ENCODE measurements at places on chromosomes 13 and 19.

- H3K4me3 ChIP-seq = no peak overlapping the region
- H3K27ac ChIP-seq = no peak overlapping the region
- H3K27me3 ChIP-seq = no peaks in the 10 kb centered on the region
- DNase-seq = no peak
These were observed 408.1 kb upstream of the SLITRK1 start for GRCh38 chr13:84290386-84290785.

DNA sequence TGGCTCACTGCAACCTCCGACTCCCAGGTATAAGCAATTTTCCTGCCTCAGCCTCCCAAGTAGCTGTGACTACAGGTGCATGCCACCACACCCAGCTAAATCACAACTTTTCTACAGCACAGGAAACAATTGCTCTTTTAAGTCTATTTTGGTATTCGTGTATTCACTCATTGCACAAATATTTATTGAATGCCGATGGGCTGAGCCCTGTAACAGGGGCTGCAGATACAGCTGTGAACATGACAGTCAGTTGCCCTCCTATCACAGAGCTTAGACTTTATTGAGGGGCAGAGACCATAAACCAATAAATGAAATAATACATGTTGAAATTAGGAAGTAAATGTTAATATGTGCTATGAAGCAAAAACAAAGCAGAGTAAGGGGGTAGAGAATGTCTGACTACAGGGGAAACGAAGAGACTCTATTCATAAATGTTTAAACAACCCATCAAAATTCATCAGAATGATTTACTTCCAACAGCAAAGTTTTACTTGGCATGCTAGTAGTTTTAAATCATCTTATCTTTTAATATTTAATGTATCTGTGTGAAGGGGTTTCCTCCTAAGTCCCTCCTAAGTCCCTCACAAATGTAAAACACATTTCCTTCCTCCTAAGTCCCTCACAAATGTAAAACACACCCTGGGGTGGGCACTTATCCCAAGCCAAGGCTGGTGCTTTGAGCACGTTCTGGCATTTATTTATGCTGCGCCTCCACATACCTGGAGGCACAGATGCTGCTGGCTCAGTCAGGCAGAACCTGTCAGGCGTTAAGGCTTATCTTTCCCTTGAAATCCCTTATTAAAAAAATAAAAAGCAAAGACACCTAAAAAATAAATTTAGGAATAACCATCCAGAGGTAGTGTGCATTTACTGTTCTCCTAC is 140.8 kb downstream of the MIPEP start:
- DNase-seq = no peak
- no peaks in the 10 kb centered on the region for H3K36me3 ChIP-seq
- H3K4me1 ChIP-seq = peaks cover 25% of the 10 kb centered on the region
- H3K27ac ChIP-seq = no peak overlapping the region

DNA sequence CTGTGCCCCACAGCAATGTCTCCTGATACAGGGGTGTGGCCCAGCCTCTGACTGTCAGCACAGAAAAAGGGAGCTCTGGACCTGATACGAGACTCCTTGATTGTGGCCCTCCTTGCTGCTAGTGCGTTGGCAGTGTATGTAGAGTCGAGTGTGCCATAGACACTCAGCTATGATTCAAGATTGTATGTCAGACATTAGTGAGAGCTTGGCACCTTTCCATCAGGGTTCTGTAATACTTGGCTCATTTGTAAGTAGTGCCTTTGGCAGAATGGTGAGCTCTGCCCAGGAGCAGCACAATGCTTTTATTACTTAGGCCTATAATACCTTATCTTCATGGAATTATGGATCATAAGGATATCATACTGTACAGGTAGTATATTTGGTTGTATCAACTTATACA is 83.4 kb downstream of the ATP8A2 start:
- H3K27me3 ChIP-seq = no peaks in the 10 kb centered on the region
- H3K36me3 ChIP-seq = no peaks in the 10 kb centered on the region
- no peaks in the 10 kb centered on the region for H3K4me1 ChIP-seq
- no peak overlapping the region for H3K4me3 ChIP-seq

DNA sequence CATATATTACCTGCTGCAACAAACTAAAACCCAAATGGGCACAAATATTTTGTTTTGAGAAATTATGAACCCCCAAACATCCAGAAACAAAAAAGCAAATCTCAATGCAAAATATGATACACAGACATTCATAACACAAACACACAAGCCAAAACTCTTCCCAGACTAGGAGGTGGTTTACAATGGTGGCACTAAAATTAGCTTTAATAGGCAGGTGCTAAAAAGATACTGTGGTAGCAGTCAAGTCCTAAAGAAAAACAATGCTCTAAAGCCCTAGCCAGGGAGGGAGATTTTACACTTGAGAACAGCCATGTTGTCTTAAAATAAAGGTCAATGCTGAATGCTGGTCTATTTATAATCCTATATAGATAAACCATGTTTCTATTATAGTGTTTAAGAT is 65.0 kb downstream of the DOCK9 start:
- no peak overlapping the region for H3K27ac ChIP-seq
- H3K4me1 ChIP-seq = peaks cover 32% of the 10 kb centered on the region
- H3K27me3 ChIP-seq = no peaks in the 10 kb centered on the region
- peak; percentile 30 for DNase-seq
- H3K4me3 ChIP-seq = no peak overlapping the region
- peaks cover 8% of the 10 kb centered on the region for H3K36me3 ChIP-seq

GRCh38 chr19:21323000-21323399 is 6.2 kb downstream of the ZNF708 start:
- H3K4me1 ChIP-seq = no peaks in the 10 kb centered on the region
- no peak for DNase-seq
- H3K4me3 ChIP-seq = no peak overlapping the region
- H3K27ac ChIP-seq = no peak overlapping the region

- no peak overlapping the region for H3K27ac ChIP-seq
- no peaks in the 10 kb centered on the region for H3K27me3 ChIP-seq
- H3K4me1 ChIP-seq = no peaks in the 10 kb centered on the region
- no peaks in the 10 kb centered on the region for H3K36me3 ChIP-seq
- DNase-seq = no peak
These were observed 1181.9 kb downstream of the OLFM4 start for GRCh38 chr13:54210397-54211049.

DNA sequence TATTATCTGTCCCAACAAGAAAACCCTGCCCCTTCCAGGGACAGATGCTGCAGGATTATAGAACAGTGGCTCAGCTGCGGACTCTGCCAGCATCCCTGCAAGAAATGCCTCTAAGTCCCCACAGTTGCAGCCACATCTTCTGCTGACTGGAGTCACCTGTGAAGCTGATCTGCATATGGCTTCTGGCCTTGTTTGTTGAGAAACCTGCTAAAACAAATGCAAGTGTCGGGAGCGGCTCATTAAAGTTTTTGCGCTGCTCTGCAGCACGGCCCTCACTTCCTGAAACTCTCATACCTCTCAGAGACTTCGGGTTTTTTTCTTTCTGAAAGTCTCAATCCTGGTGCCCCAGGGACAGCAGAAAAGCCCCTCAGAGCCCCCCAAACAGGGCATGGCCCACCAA is 725.0 kb downstream of the UQCRFS1 start:
- no peaks in the 10 kb centered on the region for H3K36me3 ChIP-seq
- no peaks in the 10 kb centered on the region for H3K27me3 ChIP-seq
- H3K4me1 ChIP-seq = no peaks in the 10 kb centered on the region
- no peak overlapping the region for H3K27ac ChIP-seq

DNA sequence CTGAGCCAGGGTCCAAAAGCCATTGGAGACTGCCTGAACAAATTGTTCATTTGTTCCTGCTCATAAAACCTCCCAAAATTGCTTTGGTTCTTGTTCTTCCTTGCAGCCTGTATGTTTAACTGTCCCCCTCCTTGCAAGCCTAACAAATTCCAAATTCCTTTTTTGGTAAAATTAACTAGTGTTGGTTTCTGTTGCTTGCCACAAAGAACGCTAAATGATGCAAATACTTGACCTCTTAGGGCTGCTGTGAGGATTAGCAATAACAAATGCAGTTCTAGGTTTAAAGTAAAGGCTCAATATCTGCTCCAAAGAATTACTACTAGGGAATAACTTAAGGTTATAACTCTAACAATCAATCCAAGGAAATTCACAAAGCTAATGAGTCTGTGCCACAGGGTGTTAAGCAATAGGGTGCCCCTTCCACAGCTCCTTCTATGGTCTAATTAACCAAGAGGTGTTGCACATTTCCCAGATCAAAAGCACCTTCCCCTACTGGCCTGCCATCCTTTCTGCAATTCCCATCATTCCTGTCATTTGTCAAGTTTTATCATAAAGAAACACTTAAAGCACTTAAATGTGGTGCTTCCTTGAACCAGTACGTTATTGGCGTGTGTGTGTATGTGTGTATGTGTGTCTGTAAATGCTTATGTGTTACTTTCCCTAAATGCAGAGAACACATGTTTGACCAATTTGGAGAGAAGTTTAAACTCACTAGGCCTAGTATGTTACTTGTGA is 110.2 kb downstream of the RAP2A start:
- H3K4me1 ChIP-seq = no peaks in the 10 kb centered on the region
- no peak overlapping the region for H3K27ac ChIP-seq
- H3K36me3 ChIP-seq = no peaks in the 10 kb centered on the region
- no peak for DNase-seq

DNA sequence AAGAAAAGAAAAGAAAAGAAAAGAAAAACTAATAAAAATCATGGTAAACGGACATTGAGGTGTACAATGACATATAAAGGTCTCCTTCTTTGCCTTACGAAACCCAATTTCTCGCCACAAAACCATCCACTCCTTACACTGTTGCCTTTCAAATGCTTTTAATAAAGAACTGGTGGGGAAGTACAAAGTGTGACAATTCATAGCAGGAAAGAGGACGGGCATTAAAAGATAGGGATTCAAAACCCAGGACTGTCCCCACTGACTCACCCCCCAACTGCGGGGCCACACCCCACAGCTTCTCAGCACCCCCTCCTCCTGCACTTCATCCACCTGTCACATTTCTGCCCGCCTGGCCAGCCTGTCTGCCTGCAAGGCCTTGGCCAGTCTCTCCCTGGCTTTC is 2.4 kb downstream of the MBD3L2B start:
- H3K36me3 ChIP-seq = no peaks in the 10 kb centered on the region
- no peaks in the 10 kb centered on the region for H3K27me3 ChIP-seq
- DNase-seq = no peak
- H3K4me1 ChIP-seq = no peaks in the 10 kb centered on the region
- no peak overlapping the region for H3K4me3 ChIP-seq
- no peak overlapping the region for H3K27ac ChIP-seq

DNA sequence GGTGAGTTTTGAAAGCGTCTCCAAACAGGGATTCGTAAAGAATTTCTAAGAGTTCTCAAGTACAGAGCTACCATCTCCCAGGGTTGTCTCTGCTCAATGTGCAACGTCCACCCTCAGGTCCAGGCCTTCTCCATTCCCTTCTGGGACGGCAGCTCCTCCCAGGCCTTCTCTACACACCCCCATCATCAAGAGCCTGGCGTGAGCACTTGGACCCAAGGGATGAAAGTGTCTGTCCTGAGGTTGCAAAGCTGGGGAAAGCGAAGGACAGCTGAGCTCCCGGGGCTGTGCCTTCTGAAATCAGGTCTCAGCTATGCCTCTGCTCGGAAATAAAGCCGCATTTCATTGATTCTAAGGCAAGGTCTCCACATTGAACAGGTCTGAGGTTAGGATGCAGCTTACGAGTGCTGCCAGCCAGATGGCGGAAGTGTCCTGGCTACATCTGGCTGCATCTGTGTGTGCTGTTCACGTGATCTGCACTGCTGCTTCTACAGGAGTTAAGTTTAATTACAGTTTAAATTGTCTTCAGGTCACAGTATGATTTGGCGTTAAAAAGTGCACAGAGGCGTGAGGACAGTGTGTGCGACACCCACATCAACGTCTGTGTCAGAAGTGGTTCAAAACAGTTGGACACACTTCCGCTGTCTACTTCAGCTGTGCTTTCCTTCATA is 27.0 kb upstream of the MIER2 start:
- H3K4me3 ChIP-seq = no peak overlapping the region
- H3K27me3 ChIP-seq = peaks cover 59% of the 10 kb centered on the region
- no peaks in the 10 kb centered on the region for H3K4me1 ChIP-seq
- H3K36me3 ChIP-seq = no peaks in the 10 kb centered on the region

DNA sequence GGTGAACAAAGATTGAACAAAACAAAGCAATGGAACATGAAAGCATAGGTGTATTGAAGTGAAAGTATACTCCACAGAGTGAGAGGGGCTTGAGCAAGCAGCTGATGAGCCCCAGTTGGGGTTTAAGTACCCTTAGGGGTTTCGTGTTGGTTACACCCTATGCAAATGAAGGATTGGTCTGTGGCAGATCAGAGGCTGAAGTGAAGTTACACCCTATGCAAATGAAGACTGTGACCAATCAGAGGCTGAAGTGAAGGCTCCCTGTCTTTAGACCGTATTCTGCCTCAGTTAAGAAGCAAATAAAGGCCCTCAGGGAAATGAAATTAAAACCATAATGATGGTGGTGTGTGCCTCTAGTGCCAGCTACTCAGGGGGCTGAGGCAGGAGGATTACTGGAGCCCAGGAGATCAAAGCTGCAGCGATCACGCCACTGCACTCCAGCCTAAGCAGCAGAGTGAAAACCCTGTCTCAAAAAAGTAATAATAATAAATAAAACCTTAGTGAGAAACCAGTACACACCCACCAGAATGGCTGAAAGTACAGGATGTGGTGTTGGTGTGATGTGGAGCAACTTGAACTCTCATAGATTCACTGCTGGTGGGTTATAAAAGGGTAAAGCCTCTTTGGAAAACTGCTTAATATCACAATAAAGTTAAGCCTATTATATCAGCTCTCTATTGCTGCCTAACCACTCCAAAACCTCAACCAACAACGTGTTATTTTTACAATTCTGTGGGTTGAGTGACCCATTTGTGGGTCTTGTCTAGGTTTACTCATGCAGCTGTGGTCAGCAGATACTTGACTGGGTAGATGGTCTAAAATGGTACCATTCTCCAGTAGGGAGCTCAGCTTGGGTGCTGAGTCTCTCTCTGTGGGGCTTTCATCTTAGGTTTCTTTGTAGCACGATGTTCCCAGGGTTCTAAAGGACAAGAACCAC is 12.8 kb upstream of the UPF3A start:
- H3K4me1 ChIP-seq = no peaks in the 10 kb centered on the region
- H3K36me3 ChIP-seq = peaks cover 89% of the 10 kb centered on the region
- H3K4me3 ChIP-seq = no peak overlapping the region
- no peak overlapping the region for H3K27ac ChIP-seq
- H3K27me3 ChIP-seq = no peaks in the 10 kb centered on the region
- DNase-seq = no peak

- no peaks in the 10 kb centered on the region for H3K27me3 ChIP-seq
- no peak overlapping the region for H3K27ac ChIP-seq
- H3K4me3 ChIP-seq = no peak overlapping the region
- peaks cover 6% of the 10 kb centered on the region for H3K4me1 ChIP-seq
These were observed 67.5 kb downstream of the POSTN start for GRCh38 chr13:37531049-37531448.

DNA sequence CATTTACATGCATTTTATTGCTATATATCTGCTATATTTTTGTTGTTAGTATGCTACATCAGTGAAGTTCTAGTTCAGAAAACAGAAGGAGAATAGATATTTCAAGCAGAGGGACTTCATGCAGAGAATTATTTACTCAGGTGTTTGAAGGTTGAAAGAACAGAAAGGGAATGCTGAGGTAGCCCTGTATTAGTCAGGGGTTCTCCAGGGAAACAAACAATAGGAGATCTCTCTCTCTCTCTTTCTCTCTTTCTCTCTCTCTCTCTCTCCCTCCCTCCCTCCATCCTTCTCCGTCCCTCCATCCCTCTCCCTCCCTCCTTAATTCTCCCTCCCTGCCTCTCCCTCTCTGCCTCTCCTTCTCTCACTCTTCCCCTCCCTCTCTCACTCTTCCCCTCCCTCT is 114.3 kb upstream of the TDRD3 start:
- no peak overlapping the region for H3K4me3 ChIP-seq
- H3K4me1 ChIP-seq = no peaks in the 10 kb centered on the region
- DNase-seq = no peak
- H3K27ac ChIP-seq = no peak overlapping the region

- no peak for DNase-seq
- H3K4me1 ChIP-seq = no peaks in the 10 kb centered on the region
- no peaks in the 10 kb centered on the region for H3K36me3 ChIP-seq
These were observed 587.3 kb downstream of the EFNB2 start for GRCh38 chr13:105948143-105948542.
